Activated CD4-positive, alpha-beta T cell treated with anti-CD3 and anti-CD28 coated beads, Interleukin-2, amount 10 ng/mL, durations not matched to agents 7 days and 5 days (primary cell): ENCODE measurements at places on chromosomes 3 and 15.
A peak's percentile ranks its signal among the peaks of the same experiment; 100 is the strongest.

DNA sequence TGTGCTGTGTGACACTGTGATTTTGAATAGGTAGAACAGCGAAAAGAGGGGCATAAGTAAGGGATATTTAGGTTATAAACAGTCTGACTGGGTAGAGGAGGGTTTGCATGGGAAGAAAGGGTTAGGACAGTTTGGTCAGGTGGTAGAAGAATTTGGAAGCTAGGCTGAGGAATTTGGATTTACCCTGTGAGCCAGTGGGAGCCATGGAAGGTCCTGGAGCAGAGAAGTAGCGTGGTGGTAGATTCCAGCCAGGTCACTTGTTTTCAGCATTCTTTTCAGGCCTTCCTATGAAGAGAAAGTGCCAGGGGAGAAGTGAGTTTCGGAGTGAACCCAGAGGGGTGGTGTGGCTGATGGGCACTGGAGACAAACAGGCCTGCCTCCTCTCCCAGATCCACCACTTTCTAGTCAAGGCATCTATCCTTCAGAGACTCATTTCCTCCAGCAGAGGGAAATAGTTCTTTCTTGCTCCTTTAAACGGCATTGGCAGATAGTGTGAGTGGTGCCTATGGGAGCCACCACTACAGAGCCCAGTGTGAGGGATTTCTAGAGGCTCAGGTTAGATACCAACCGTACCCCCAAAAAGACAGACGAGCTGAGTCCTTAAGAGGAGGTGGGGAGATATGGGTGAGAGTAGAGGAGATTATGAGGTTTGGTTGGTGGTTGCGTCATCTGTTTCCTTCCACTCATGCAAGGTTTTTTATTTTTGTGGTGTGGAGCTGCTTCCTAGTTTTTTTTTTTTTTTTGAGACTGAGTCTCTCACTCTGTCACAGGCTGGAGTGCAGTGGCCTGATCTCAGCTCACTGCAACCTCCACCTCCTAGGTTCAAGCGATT is 21.2 kb downstream of the PXK start:
- no peaks in the 10 kb centered on the region for H3K27me3 ChIP-seq
- peaks cover 81% of the 10 kb centered on the region for H3K4me1 ChIP-seq

GRCh38 chr3:123947482-123947881 is 13.5 kb downstream of the CCDC14 start:
- DNase-seq, result no peak
- peaks cover 35% of the 10 kb centered on the region for H3K36me3 ChIP-seq
- H3K27ac ChIP-seq, result no peak overlapping the region

GRCh38 chr3:64000453-64001055 is 22.7 kb downstream of the PSMD6 start:
- H3K4me3 ChIP-seq, result no peak overlapping the region
- no peak for DNase-seq
- H3K36me3 ChIP-seq, result peaks cover 57% of the 10 kb centered on the region
- no peak overlapping the region for H3K27ac ChIP-seq
- no peaks in the 10 kb centered on the region for H3K27me3 ChIP-seq

- H3K4me3 ChIP-seq, result no peak overlapping the region
- no peaks in the 10 kb centered on the region for H3K36me3 ChIP-seq
- peaks cover 13% of the 10 kb centered on the region for H3K27me3 ChIP-seq
- no peak for DNase-seq
Observed at GRCh38 chr15:71281256-71281655, 166.0 kb downstream of the THSD4 start.

GRCh38 chr15:39539466-39539865 is 41.4 kb upstream of the THBS1 start:
- H3K4me1 ChIP-seq, result no peaks in the 10 kb centered on the region
- no peaks in the 10 kb centered on the region for H3K36me3 ChIP-seq
- no peak overlapping the region for H3K4me3 ChIP-seq
- DNase-seq, result no peak
- H3K27ac ChIP-seq, result no peak overlapping the region
- no peaks in the 10 kb centered on the region for H3K27me3 ChIP-seq

DNA sequence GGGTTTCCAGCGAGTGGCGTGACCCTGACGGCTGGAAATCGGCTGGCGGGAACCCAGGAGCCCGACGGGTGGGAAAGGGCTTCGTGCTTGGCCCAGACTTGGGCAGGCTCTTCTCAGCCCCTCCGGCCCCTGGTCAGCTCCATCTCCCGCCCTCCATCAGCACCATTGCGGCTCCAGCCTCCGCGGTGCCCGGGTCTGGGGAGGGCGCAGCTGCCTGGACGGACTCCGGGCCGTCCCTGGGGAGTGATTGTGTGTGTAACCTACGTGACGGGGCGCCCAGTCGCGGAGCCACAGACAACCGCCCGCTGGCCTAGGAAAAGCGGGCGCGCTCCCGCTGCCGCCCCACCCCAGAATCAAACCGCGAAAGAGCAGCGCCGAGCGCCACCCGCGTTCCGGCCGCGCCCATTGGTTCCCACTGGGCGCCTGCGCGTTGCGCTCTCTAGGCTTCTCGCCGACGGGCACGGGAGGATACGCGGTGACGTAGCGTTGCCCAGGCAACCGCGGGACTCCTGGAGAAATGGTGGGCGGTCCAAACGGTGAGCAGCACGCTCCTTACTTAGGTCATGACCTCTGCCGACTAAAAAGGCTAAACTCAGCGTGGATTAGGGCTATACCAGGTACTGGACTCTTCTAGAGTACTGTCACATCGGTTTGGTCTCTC is at the start of gene CFAP20DC:
Gene CFAP20DC, minus strand, starts transcription at position 355 of the 661 bp plus-strand sequence. CDS start 394 bp downstream, outside the sequence.
- H3K27ac ChIP-seq, result peak within 1 kb of the TSS; percentile 86
- H3K4me1 ChIP-seq, result peaks cover 16% of the 10 kb centered on the region
- peak within 1 kb of the TSS; percentile 70 for H3K4me3 ChIP-seq
- H3K36me3 ChIP-seq, result peaks cover 3% of the 10 kb centered on the region
- peaks cover 3% of the 10 kb centered on the region for H3K27me3 ChIP-seq
- DNase-seq, result peak; percentile 95

GRCh38 chr3:24145981-24146822 is 201.1 kb downstream of the NR1D2 start:
- no peak overlapping the region for H3K4me3 ChIP-seq
- no peaks in the 10 kb centered on the region for H3K27me3 ChIP-seq
- DNase-seq, result no peak
- no peaks in the 10 kb centered on the region for H3K4me1 ChIP-seq

DNA sequence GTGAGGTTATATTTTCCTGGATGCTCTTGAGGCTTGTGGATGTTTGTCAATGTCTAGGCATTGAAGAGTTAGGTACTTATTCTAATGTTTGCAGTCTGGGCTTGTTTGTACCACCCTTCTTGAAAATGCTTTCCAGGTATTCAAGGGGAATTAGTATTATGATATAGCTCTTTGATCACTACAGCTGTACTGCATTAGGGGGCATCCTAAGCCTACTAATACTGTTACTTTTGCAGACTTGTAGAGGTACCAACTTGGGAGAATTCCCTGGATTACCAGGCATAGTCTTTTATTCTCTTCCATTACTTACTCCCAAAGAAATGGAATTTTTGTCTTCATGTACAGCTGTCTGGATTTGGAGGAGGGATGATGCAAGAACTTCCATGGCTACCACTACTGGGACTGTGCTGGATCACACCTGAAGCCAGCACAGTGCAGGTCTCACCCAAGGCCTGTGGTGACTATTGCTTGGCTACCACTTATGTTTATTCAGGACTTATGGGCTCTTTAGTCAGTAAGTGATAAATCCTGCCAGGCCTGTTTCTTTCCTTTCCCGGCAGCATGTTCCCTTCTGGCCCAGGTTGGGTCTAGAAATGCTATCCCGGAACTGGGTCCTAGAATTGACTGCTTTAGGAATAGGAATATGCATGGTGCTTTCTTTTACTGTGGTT is 402.9 kb downstream of the IL20RB start:
- no peak overlapping the region for H3K27ac ChIP-seq
- H3K36me3 ChIP-seq, result no peaks in the 10 kb centered on the region
- no peak overlapping the region for H3K4me3 ChIP-seq
- H3K4me1 ChIP-seq, result no peaks in the 10 kb centered on the region
- H3K27me3 ChIP-seq, result no peaks in the 10 kb centered on the region
- no peak for DNase-seq

DNA sequence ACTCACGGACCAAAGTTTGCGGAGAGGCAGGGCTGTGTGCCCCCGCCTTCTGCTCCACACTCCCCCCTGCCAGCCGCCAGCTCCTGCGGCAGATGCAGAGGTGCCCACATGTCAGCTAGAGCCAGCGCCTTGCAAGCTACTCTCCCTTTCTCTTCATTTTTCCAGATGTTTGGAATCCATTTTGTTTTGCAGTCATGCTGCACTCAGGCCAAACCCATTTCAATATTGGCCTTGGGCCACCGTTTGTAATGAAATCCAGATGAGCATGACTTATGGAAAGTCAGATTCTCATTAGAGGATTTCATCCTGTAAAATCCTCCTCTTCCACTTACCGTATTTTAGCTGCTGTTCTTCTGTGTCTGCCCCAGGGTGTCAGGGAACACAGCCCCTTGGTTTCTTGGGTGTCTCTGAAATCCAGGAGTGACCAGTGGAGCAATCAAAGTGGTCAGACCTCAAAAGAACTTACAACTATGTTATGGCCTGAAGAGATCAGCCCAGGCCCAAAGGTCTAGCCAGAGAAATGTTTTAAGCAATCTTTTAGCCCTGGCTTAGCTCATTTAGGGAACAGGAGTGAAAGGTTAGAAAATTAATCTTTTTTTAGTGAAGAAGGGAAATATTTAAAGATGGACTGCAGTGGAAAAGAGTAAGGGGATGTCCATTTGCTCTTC is 65.8 kb downstream of the AAGAB start:
- H3K27me3 ChIP-seq, result no peaks in the 10 kb centered on the region
- H3K4me3 ChIP-seq, result no peak overlapping the region
- no peak overlapping the region for H3K27ac ChIP-seq
- peaks cover 82% of the 10 kb centered on the region for H3K36me3 ChIP-seq
- no peak for DNase-seq

- peaks cover 2% of the 10 kb centered on the region for H3K4me1 ChIP-seq
- no peak overlapping the region for H3K4me3 ChIP-seq
- no peaks in the 10 kb centered on the region for H3K27me3 ChIP-seq
- no peak overlapping the region for H3K27ac ChIP-seq
- no peak for DNase-seq
Observed at GRCh38 chr3:99943931-99944761, 126.5 kb downstream of the CMSS1 start.

DNA sequence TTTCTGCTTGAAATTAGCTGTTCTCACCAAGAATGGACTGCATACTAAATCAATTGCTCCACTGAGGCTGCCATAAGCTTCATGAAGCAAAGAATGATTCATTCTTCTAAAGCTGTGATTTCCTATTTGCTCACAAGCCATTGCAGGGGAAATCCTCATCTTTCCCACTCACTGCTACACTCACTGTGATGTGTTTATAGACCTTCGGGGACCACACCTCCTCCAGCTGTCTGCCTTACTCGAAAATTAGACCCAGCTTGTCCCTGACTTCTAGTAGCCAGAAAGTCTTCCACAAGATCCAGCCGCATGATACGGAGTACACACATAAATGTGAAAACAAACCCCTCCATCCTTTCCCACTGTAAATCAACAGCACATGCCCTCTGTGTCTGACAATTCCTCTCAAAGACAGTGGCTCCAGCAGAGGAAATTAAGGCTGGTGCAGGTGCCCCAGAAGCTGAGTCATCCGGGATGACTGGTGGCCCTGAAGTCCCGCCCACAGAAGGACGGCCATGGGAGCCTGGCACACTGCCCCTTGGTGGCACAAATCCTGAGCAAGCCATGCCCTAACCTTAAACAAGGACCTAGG is 172.0 kb downstream of the STT3B start:
- DNase-seq, result no peak
- no peaks in the 10 kb centered on the region for H3K27me3 ChIP-seq
- peaks cover 6% of the 10 kb centered on the region for H3K4me1 ChIP-seq

DNA sequence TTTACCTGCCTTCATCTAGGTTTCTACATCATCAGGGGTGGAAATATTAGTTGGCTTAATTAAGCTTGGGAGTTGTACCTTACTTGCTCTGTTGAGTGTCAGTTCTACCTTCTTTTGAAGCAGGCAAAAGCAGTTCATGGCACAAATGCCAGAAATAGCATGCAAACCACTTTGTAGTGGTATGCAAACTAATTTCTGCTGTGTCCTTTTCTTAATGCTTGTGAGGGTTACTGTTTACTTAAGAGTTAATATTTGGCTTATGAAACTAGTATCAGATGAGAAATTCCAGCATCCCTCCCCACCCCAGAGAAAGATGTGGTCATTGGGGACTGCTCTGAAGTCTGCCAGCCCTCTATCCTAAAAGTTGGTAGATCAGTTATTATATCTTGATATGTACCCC is 7.1 kb downstream of the ATP2C1 start:
- no peak overlapping the region for H3K27ac ChIP-seq
- no peaks in the 10 kb centered on the region for H3K27me3 ChIP-seq
- no peak for DNase-seq
- H3K36me3 ChIP-seq, result peaks cover 6% of the 10 kb centered on the region
- no peak overlapping the region for H3K4me3 ChIP-seq

DNA sequence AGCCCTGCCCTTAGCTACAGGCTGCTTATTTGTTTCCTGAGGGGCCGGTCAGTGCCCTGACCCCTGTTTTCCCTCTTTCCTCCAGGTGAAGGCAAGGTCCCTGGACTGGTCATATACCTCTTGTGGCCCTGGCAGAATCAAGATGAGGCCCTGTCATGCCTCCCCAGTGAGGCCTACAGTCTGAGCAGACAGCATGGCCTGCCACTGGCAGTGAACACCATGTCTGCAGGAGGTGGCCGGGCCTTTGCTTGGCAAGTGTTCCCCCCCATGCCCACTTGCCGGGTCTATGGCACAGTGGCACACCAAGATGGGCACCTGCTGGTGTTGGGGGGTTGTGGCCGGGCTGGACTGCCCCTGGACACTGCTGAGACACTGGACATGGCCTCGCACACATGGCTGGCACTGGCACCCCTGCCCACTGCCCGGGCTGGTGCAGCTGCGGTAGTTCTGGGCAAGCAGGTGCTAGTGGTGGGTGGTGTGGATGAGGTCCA is 1.2 kb downstream of the KLHDC8B start:
- H3K27ac ChIP-seq, result no peak overlapping the region
- H3K27me3 ChIP-seq, result no peaks in the 10 kb centered on the region
- peaks cover 14% of the 10 kb centered on the region for H3K4me1 ChIP-seq
- no peak overlapping the region for H3K4me3 ChIP-seq

DNA sequence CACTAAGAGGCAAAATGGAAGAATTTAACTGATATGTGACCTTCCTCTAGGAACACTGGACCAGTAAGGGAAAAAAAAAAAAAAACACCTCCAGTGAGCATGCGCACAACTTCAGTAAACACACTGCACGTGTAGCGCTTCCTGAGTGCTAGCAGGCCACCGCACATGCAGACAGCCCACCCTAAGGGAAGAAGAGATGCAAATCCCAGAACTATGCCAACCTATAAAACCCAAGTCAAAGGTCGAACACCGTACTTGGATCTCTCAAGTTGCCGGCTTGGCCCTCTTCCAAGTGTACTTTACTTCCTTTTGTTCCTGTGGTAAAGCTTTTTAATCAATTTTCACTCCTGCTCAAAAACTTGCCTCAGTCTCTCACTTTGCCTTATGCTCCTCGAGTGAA is 64.5 kb upstream of the CADPS start:
- H3K27ac ChIP-seq, result no peak overlapping the region
- no peaks in the 10 kb centered on the region for H3K36me3 ChIP-seq
- DNase-seq, result no peak
- H3K4me3 ChIP-seq, result no peak overlapping the region
- H3K4me1 ChIP-seq, result no peaks in the 10 kb centered on the region

- no peak for DNase-seq
- peak overlapping the region; percentile 60 for H3K27ac ChIP-seq
- no peak overlapping the region for H3K4me3 ChIP-seq
- H3K27me3 ChIP-seq, result no peaks in the 10 kb centered on the region
- H3K4me1 ChIP-seq, result peaks cover 42% of the 10 kb centered on the region
- H3K36me3 ChIP-seq, result no peaks in the 10 kb centered on the region
Observed at GRCh38 chr3:151283387-151283786, 5.0 kb upstream of the P2RY14 start.
